ENCODE measurements at places on chromosomes 1 and 21.

GRCh38 chr21:20522611-20523010 is 475.6 kb upstream of the NCAM2 start:
- DNase-seq: no peak

- no peak for DNase-seq
Measured at GRCh38 chr1:234535763-234536515, 57.0 kb upstream of the TARBP1 start.

GRCh38 chr1:159141584-159142390 is 29.6 kb upstream of the CADM3 start:
- DNase-seq: no peak

DNA sequence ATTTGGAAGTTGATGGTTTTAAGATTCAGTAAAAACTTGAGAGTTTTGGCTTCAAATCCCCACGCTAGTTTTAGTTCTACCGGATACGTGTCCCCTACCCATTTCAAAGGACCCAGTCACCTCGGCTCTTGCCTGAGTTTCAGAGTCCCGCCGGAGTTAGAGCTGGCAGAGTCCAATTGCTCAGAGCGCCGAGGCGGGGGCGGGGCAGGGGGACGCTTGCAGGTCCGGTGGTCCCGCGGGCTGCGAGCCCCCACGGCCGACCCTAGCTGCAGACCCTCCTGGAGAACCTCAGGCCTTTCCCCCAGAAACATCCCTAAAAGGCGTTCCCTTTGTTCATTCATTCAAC is 765 bp upstream of the VPS45 start:
- peak; percentile 20 for DNase-seq

All from stimulated activated CD8-positive, alpha-beta memory T cell treated with anti-CD3 and anti-CD28 coated beads, Interleukin-7, amount 100 ng/mL, for 24 hours (primary cell).